Hypothalamus (tissue), 51 donors: ENCODE measurements at places on chromosomes 7 and 10.

DNA sequence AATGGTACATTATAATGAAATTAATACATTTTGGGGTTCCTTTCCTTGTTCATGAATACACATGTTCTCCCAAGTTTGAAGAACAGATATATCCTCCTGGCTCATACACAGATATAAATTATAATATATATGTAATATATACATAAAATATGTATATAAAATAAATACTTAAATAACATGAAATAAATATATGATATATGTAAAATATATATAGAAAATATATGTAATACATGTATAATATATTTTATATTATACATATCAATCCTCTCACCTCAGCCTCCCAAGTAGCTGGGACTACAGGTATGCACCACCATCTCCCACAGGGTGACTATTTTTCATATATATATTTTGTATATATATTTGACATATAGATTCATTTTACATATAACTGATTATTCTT lies 68.0 kb downstream of the MRC1 start:
- DNase-seq: no peak

- no peak for DNase-seq
These were observed 829.0 kb downstream of the GRID1 start for GRCh38 chr10:85537561-85537960.

- DNase-seq: no peak
These were observed 124.9 kb downstream of the DLG5 start for GRCh38 chr10:77801474-77802161.

DNA sequence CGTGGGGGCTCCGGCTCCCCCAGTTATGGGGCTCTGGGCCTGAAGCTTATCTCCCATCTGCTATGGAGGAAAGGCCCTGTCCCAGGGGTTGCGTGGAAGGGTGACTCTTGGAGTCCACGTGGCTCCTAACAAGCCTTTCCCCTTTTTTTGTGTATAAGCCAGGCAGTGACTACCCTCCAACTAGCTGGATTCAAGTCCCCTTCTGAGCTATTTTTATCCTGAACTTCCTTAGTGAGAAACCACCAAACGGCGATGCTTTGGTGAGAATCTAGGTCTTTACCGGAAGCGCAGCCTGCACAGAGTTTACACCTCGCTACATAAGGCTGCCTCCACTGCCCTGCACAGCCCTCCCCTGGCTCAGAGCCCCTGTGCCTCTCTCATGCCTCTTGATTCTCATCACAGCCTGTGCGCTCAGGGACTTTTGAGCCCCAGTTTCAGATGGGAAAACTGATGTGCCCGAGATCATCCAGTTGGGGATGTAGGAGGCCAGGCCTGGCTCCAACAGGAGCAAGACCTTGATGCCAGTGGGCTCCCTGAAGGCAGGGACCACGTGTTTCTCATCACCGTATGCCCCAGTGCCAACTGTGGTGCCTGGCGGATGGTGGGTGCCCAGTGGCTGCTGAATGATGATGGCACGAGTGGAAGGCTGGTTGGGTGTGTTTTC lies 102.3 kb upstream of the PPIF start:
- no peak for DNase-seq

GRCh38 chr7:6619961-6620360 lies 4.6 kb downstream of the ZNF853 start:
- no peak for DNase-seq

DNA sequence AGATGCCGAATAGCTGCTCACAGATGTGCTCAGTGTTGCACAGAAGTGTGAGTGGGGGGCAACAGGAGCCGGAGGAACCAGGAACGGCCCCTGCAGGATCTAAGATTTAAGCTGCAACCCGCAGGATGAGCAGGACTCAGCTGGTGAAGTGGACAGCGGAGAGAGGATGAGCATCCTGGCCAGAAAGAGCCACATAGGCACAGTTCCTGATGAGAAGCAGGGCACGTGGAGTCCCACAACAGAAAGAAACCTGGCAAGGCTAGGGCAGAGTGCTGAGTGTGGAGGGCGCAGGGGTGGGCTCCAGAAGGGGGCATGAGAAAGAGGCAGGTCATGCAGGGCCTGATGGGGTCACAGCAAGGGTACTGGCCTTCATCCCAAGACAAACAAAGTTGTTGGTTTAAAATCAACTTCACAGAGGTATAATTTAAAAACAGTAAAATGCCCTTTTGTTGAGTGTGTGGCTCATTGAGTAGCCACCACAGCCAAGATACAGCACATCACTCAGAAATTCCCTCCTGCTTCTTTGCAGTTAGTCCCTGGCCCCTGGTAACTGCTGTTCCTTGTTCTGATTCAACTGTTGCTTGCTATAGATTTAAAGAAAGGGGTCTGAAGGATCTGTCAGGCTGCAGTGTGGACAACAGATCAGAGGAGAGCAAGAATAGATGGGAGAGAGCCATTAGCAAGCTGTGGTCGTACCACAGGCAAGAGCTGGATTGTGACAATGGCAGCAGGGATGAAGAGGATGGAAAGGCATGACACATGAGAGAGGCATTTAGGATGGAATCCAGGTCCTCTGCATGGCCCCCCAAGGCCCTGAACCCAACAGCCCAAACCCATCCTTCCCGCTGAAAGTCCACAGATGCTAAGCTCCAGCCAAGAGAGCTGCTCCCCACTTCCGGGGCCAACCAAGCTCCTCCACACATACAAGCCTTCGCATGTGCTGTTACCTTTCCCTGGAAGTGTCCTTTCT lies 53.1 kb upstream of the OSBPL3 start:
- no peak for DNase-seq

DNA sequence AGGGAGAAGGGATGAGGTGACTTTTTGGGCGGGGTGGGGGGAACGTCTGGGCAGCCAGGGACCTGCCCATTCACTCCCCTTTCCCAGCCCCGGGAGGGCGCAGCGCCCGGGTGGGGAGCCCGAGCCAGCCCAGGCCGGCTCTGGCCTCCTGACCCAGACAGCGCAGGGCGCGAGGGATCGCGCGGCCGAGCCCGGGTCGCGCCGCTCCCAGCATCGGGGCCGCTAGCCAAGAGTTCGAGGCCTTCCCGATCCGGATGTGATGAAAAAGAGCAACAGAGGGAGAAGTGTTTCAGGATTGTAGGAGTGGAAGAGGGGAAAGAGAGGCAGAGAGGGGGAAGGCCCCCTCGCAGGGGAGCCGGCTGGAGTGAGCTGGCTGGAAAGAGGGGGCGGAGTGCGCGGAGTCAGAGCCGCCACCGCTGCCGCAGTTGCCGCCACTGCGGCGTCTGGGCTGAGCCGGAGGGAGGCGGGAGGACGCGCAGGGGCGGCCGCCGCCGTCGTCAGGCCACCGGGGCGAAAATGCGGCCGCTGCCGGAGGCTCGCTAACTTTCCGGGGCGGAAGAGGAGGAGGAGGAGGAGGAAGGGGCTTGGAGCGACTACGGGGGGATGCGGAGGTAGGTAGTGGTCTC lies at the start of gene MDFIC:
MDFIC (plus strand) TSS at position 69 of the 626 bp plus-strand sequence. CDS start 940 bp downstream, outside the sequence.
- DNase-seq: peak; percentile 14

DNA sequence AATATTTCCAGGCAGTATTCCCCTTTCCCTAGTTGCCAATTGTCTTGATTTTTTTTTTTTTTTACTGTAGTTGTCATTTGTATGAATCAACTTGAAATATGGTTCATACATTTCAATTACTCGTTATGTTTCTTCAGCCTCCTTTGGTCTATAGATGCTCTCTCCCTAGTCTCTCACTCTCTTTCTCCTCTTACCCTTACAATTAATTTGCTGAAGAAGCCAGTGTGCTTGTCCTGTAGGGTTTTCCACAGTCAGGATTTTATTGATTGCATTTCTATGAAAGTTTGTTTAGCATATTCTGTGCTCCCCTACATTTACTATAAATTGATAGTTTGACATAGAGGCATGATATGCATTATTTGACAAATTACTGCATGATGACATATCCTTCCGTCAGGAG lies 112.0 kb upstream of the PRKCQ start:
- DNase-seq: no peak

- peak; percentile 27 for DNase-seq
These were observed 686 bp downstream of the AASS start for GRCh38 chr7:122143376-122143750.

GRCh38 chr7:21141476-21141875 lies 286.4 kb upstream of the SP4 start:
- no peak for DNase-seq

DNA sequence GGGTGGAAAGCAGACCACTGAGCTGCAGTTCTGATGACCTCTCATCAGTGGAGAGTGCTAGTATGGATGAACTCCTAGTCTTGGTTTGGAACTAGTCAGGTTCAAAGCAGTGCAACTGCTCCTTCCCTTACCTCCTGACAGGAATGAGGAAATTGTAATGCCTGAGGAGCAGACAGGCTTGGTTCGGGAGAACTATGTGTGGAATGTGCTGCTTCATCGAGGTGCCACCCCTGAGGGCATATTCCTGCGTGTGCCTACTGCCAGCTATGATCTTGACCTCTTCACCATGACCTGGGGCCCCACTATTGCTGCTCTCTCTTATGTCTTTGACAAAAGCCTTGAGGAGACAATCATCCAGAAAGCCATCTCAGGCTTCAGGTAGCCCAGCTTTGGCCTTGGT lies 27.4 kb upstream of the NFKB2 start:
- DNase-seq: no peak

DNA sequence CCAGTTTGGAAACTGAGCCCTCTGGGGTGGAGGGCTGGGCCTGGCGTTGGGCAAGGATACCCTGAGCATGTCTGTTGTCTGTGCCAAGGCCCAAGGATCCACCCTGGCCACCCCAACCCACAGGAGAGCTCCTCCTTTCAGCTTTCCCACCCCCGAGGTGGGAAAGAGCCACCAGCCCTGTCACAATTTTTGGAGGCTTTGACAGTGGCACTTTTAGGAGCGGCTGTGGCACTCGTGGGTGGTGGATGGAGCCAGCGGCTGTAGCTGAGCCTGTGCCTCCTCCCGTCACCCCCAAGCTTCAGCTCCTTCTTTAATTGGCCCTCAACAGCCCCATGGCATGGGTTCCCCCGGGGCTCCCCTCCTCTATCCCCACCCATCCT lies 18.2 kb upstream of the ZNF862 start:
- DNase-seq: no peak

- no peak for DNase-seq
These were observed 45.1 kb upstream of the INHBA start for GRCh38 chr7:41747961-41748360.

- no peak for DNase-seq
These were observed 45.8 kb upstream of the PLEKHA1 start for GRCh38 chr10:122328676-122329075.

DNA sequence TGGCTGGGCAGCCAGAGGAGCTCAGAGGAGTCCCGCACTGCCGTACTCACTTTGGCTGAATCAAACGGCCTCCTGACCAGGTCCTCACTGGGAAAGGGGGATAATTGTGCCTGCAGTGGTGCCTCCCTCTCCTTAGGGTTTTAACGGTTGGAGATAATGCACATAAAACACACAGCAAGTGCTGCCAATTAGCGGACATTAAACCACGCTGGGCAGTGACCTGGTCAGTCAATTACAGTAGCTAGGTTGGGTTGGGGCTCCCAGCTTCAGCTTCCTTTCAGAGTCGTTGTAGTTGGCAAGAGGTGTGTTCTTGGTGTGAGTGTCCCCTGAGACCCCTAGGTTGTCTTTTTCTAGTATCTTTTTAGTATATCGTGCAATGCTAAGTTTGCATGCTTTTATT lies 146.6 kb downstream of the C10orf105 start:
- DNase-seq: no peak

DNA sequence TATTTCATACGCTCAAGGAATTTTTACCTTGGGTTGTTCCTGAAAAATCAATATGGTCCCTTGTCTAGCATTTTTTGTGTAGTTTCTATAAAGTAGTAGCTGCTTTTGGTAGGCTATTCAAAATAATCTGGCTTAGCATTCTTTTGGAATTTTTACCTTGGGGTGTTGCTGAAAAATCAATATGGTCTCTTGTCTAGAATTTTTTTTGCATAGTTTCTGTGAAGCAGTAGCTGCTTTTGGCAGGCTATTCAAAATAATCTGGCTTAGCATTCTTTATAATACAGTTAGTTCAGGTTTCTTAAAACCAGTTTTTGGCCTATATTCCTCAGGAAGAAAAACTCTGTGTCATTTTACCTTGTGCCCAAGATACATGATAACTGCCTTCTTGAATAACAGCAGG lies 301.9 kb downstream of the SUGCT start:
- DNase-seq: no peak

DNA sequence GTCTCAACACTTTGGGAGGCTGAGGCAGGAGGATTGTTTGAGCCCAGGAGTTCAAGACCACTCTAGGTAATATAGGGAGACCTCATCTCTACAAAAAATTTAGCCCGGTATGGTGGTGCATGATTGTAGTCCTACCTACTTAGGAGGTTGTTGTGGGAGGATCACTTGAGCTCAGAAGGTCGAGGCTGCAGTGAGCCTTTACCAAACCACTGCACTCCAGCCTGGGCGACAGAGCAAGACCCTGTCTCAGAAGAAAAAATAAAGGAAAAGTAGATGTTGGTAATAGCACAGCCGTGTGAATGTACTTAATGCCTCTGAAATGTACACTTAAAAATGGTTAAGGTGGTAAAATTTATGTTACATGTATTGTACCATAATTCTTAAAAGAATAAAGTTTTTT lies 25.3 kb downstream of the TIMM23 start:
- DNase-seq: no peak

DNA sequence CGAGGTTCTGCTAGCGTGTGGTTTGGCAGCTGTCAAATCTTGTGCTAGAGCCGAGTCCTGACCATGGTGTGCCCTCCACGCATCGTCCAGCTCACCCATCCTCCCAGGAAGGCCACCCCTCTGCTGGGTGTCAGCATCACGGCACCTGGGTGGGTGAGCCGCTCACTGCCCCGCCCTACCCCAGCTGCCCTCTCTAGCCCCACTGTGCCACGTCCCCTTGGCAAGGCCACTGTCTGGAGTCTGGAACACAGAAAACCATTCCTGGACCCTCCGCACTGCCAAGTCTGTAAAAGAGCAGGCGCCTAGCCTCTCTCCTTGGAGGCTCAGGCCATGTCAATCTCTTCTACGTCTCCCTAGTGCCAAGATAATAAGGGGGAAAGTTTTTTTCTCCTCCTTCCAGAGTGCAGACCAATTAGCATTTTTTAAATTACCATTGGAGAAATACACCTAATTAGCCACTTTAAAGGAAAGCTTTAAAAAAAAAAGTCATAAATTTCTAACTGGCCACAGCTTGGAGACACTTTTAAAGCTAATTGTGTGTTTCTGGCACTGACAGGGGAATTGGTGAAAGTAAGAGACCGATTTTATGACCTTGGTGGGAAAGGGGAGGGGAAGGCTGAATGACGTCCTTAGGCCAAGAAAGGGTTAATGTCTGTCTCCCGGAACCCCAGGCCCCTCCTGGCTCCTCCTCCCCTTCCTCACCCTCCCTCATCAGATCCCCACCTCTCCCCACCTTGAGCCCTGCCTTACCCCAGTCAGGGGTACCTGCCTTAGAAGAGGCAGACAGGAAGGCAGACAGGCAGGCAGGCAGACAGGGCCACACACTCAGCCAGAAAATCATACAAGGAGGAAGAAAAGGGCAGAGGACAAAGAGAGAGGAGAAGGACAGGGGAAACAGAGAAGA lies 151.2 kb downstream of the PLXNA4 start:
- DNase-seq: no peak

- no peak for DNase-seq
These were observed 152.6 kb downstream of the BMPER start for GRCh38 chr7:34057956-34058355.
